ENCODE measurements at places on chromosomes 6 and 20. TPM values are rescaled to one million over a fixed set of nuclear protein-coding genes. Genes with fewer than 3 reads are reported as not detected.

- DNase-seq, result no peak
These were observed 190.1 kb upstream of the ARID1B start for GRCh38 chr6:156587071-156587470.

DNA sequence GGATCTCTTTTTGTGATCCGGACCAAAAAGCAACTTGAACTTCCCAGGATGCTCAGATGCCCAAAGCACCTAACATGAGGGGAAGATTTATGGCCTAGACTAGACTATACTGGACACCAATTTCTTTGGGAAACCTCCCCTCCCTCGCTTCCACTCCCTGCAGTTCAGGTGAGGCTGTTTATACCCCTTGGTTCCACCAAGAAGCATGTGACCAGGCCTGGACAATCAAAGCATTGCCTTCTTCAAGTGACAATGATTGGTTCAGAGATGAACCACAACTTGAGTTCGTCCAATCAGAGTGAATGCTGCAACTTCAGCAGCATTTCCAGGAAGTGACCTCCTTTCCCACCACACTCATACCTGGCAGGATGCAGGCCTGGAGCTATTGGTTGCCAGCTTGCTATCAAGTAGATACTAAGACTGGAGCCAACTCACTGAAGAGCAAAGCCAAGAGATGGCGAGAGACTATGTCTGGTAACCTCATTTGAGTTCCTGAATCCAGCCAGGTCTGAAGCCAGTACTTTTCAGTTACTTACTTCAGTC, 45.6 kb upstream of the SLC9A8 start:
- DNase-seq, result no peak

DNA sequence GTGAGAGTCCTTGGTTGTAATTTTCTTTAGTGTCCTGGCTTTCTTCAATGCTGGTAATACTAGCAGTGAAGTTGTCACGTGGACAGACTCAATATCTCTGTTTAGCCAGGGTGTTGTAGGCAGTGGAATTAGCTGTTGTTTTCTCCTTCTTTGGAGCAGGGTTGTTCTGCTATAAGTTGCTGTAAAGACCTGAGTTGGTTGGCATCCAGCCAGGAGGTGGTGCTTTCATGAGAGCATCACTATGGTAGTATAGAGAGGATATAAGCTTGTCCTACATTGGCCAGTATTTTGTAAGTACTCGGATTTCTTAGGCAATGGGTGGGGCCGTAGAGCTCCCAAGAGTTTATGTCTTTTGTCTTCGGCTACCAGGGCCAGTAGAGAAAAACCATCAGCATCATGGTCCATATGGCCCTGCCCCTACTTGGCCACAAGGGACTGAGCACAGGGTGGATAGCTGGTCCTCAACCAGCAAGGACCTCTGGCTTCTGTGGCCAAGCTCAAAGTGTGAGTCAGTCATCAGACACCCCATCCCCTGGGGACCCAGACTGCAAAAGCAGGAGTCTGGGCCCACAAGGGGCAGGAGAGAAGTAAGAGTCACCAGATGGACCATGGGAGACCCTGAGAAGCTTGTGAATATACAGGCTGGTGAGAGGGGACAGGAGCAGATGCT, 127.9 kb upstream of the NXT1 start:
- no peak for DNase-seq

GRCh38 chr20:25195962-25196785, 662 bp downstream of the ENTPD6 start:
- peak; percentile 34 for DNase-seq

DNA sequence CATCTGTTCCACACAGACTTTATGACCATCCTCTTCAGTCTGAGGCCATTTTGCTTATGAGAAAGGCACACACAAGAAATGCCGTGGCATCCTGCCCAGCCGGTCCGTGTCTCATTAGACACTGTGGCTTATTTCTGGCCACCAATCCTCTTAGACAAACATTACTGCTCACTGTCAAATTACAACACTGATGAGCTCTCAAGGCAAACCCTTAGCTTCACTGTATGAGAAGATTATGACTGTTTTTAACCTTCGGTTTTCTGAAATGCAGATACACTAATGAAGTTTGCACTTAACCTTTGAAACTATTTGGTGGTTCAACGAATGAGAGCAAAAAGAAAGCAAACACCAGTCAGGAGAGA, 50.5 kb upstream of the DST start:
- peak; percentile 82 for DNase-seq

GRCh38 chr6:28824793-28825731, 98.7 kb downstream of the TRIM27 start:
- no peak for DNase-seq

- no peak for DNase-seq
These were observed 60.9 kb downstream of the SULF2 start for GRCh38 chr20:47724396-47724795.

- peak; percentile 57 for DNase-seq
These were observed 49.8 kb downstream of the FRK start for GRCh38 chr6:116010790-116011401.

DNA sequence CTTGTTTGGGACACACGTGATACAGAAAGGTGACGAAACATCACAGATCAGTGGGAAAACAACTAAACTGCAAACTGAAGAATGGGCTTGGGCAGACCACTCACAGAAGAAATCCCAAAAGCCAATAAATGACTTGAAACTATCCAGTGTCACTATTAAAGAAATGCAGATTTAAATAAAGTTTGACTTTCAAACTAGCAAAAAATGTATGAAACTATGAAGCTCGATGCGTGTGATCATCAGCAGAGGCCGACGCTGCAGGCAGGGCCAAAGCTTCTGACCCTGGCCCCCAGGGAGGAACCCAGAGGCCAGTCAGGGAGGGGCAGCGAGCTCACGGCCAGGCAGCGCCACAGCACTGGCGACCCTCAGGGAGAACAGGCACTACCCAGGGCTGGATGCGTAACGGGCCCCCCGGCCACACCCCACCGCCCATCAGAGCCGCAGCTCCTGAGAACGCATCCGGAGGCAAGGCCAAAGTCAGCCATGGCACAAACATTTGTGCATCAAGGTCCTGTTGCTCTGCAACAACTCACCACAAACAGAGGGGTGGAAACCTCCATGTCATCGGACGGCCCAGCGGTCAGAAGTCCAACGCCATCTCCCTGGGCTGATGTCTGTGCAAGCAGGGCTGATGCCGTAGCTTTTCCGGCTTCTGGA, 94.1 kb downstream of the YTHDF1 start:
- no peak for DNase-seq

DNA sequence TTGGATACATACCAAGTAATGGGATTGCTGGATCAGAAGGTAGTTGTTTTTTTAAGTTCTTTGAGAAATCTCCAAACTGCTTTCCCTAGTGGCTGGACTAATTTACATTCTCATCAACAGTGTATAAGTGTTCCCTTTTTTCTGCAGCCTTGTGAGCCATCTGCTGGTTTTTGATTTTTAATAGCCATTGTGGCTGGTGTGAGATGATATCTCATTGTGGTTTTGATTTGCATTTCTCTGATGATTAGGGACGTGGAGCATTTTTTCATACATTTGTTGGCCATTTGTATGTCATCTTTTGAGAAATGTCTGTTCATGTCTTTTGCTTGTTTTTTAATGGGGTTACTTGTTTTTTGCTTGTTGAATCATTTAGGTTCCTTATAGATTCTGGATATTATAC, 34.8 kb downstream of the TOP1 start:
- no peak for DNase-seq

DNA sequence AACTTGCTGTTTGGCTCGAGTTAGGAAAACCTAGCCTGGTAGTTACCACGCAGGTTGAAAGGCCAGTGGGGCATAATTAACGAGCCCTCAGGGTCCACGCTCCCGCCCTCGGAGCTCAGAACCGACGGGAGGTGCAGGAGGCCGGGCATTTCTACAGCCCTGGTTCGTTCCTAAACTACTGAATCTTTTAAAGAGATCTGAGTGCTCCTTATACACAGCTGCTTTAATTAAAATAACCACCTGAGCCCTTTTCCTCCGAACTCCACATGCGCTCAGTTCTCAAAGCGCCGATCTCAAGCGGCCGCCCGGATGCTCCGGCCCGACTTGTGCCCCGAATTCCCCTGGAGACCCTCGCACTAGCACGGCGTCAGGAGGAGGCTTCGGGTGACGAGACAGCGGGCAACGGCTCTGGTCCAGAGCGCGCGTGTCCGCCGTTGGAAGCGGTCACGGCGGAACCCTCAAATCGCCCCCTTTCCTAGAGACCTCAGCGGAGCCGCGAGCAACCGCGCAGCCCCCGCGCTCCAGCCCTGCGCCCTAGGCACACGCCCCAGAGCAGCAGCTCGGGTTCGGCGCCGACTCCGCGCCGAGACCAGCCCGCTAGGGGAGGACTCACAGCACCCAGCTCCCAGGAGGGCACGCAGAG, 397 bp downstream of the WDR27 start:
- no peak for DNase-seq

DNA sequence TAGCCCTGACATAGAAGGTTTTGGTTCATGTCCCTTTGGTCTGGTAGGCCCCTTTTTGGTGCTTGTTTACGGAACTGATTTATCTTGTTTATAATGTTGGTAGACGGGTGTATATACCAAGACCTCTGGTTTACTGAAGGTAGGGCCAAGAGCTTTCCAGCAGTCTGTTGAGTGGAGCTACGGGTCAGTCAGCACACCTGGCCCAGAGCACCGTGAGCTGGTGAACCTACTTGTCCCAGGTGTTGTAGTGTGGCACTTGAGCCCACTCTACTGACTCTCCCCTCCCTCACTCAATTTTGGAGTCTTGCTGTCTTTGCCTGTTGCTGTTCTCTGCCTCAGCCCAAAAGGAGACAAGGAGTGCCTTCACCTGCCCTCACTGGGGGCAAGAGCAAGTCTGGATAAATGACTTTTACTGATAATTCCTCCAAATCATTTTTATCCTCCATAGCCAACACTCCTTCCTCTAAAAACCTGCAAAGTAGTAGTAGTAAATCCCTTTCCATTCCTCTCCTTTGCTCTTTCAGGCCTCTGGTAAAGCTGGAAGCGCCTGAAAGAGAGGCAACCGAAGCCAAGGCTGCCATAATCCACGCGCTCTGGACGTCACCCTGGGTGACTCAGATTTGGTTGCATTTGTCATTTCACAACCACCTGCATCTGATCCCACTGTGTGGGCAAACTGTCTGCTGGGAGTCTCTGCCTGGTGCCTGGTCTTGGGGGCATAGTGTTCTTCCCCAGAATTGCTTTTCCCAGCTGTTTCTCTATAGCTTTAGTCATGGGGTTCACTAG, 22.2 kb downstream of the RREB1 start:
- DNase-seq, result peak; percentile 76

GRCh38 chr6:126042001-126042419, 55.7 kb downstream of the TRMT11 start:
- no peak for DNase-seq

DNA sequence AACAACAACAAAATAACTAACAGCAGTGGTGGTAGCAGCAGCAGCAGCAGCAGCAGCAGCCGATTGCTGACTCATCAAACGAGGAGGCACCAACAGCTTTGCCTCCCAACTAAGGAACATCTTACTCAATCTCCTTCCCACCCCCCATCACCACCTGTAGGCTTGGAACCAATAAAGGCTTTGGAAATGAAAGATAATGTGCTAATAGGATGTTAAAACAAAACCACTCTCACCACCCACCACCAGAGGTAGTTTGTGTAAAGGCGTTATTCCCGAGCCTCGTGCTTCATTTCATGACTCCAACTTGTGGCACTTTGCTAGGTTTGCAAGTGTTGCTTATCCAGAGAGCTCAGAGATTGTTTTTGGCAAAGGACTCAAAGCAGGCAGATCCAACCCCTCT, 346.5 kb downstream of the CD83 start:
- peak; percentile 21 for DNase-seq

DNA sequence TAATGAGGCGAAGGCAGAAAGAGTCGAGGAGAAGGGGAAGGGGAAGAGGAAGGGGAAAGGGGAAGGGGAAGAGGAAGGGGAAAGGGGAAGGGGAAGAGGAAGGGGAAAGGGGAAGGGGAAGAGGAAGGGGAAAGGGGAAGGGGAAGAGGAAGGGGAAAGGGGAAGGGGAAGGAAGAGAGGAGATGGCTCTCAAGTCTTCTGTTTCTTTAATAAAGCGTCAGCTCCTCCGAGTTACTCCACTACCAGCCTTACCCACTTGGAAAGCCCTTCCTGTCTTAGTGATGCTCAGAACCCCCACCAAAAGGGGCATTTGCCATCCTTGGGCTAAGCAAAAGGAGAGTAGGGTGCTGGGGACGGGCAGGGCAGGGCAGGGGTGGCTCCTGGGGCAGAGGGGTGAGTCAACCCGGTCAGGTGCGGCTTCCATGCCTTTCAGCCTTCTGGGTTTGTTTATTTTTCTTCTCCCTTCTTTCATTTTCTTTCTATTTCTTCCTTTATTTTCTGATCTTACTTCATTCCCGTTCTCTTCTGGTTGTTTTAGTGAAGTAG, 476 bp upstream of the CLIC5 start:
- DNase-seq, result no peak

DNA sequence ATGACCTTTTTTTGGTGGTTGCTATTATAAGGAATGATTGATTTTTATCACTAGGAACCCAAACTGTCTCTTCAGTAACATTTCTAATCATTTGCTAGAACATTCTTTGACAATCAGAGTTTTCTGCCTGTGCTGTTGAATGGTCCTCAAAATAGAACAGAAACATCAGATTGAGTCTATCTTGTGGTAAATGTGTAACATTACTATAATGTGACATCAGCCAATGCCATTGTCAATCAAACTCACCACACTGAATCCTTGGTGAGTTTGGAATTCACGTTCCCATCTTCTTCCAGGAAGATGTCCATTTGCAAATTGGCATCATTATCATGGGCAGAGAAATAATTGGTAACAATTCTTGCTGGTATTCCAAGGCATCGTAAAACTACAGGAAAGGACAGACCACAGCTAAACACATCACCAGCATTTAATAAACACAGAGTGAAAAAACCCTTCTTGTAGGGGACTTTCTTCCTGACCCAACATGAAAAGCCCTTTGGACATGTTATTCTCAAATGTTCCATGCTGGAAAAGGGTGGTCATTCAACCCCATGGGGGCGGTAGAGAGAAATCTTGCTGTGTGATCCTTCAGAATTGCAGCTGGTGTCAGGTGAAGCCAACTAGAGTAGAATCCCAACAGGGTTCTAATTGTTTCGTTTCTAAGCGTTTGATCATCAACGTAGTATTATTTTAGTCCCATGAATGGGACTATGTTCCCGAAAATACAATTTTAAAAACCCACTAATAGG, 98.5 kb downstream of the F13A1 start:
- DNase-seq, result peak; percentile 5

- DNase-seq, result no peak
These were observed 41.1 kb downstream of the PTPN1 start for GRCh38 chr20:50551288-50551687.

Gene C6orf52
- 1.9 TPM for total RNA-seq

Gene PPIL6
- not detected for total RNA-seq

Gene WFDC2
- total RNA-seq, result not detected

Gene TRIM10
- not detected for total RNA-seq

Gene FRK
- 0.02 TPM for total RNA-seq

Gene UBE2C
- total RNA-seq, result 392 TPM

Gene DPPA5
- not detected for total RNA-seq

Gene EYS
- 0.87 TPM for total RNA-seq

Gene ZBTB22
- 10.9 TPM for total RNA-seq

Gene UNC5CL
- 0.37 TPM for total RNA-seq

Gene TENT5A
- 4.0 TPM for total RNA-seq

Gene MUC21
- not detected for total RNA-seq

Gene WRNIP1
- 88.5 TPM for total RNA-seq

Gene FBXL4
- total RNA-seq, result 15.7 TPM

Gene KCNK15
- total RNA-seq, result not detected

Gene MC3R
- not detected for total RNA-seq

All from HT1080 (cell line).